Skeletal muscle cell (primary cell): ENCODE measurements at places on chromosomes 7 and 10.

DNA sequence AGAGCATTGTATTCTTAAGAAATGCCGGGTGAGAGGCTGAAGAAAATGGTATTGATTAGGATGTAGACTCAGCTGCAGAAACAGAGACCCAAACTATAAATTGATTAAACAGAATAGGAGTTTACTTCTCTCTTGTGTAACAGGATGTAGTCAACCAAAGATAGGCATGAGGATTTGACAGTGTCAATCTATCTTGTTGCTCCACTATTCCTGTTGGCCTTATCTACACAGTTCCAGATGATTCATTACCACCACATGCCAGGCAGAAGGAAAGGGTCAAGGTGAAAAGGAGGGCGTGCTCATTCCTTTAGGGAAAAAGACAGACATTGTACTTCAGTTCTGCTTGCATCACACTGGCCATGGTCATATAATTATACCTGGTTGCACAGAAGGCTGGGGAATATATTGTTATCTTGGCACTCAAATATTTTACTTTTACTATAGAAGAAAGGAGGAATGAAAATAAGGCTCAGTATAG lies 11.9 kb upstream of the DMTF1 start:
- no peak for DNase-seq

GRCh38 chr7:2519119-2519930 lies at the start of gene LFNG:
Gene LFNG, plus strand, starts transcription at chr7:2519774. Its CDS starts 88 bp downstream, at chr7:2519862.
- DNase-seq = peak; percentile 73

DNA sequence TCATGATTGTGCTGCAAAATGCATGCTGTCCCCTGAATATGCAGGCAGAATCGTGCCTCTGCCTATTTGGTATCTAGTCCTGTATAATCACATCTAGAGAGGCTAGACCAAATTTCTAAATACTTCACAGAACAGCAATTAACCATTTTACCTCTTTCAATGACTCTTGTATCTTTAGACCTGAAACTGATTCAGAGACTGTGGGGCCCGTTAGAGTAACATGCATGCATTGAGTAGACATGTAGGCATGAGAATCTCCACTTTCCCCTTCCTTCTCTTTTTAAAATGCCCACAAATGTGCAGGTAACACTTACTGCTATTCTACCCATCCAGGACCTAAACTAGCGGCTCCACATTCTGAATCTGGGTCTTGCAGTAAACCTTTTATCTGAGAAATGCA lies 8.8 kb downstream of the ZNF92 start:
- no peak for DNase-seq

DNA sequence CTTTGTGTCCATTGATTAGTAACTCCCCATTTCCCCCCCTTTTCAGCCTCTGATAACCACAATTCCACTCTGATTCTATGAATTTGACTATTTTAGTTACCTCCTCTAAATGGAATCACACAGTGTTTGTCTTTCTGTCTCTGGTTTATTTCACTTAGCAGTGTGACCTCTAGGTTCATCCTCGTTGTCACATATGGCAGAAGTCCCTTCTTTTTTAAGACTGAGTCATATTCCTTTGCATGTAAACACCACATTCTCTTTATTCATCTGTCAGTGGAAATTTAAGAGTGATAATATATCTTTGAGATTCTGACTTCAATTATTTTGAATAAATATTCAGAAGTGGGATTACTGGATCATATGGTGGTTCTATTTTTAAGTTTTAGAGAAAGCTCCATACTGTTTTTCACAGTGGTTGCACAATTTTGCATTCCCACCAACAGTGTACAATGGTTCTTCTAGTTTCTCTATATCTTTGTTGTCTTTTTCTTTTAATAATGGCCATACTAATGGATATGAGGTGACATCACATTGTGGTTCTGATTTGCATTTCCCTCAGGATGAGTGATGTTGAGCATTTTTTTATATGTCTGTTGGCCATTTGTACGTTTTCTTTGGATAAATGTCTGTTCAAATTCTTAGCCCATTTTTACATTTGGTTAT lies 126.1 kb upstream of the GRB10 start:
- no peak for DNase-seq

DNA sequence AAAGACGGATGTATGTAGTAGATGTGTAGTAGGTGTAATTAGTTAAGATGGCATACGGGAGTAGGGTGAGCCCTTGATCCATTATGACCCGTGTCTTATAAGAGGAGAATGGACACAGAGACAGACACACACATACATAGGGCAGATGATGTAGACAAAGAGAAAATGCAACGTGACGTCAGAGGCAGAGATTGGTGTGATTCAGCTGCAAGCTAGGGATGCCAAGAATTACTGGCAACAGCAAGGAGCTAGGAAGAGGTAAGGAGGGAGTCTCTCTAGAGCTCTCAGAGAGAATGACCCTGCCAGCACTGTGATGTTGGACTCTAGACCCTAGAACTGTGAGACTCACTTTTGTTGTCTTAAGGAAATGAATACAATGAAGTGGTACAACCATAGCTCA lies 247.0 kb upstream of the HABP2 start:
- DNase-seq = peak; percentile 27

- no peak for DNase-seq
These were observed 769.7 kb downstream of the TNS3 start for GRCh38 chr7:46812101-46812675.

- no peak for DNase-seq
These were observed 83.9 kb upstream of the FGFR2 start for GRCh38 chr10:121681997-121682687.

GRCh38 chr10:15379078-15379477 lies 8.0 kb upstream of the FAM171A1 start:
- no peak for DNase-seq

- no peak for DNase-seq
These were observed 25.1 kb upstream of the UPP1 start for GRCh38 chr7:48063985-48064384.

DNA sequence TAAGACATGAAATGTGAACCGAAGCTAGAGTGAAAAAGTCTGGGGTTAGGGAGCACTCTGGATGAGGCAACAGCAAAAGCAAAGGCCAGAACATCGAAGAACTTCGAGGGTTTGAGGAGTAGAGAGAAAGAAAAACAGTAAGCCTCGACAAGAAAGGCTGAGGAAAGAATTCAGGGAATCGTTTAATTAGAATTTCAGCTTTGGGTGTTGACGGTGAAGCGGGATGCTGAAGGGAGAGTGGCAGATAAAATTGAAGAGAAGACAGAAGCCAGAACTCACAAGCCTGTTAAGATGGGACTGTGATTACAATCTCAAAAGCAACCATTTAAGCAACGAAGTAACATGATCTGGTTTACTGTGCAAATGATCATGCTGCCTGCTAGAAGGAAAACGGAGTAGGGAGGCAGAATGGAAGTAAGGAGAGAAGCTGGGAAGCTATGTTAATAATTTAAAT lies 2.1 kb downstream of the TRDMT1 start:
- DNase-seq = no peak
